ENCODE measurements at places on chromosomes 12 and 14.

GRCh38 chr12:52699373-52699772 lies 4.0 kb downstream of the KRT77 start:
- DNase-seq = no peak

DNA sequence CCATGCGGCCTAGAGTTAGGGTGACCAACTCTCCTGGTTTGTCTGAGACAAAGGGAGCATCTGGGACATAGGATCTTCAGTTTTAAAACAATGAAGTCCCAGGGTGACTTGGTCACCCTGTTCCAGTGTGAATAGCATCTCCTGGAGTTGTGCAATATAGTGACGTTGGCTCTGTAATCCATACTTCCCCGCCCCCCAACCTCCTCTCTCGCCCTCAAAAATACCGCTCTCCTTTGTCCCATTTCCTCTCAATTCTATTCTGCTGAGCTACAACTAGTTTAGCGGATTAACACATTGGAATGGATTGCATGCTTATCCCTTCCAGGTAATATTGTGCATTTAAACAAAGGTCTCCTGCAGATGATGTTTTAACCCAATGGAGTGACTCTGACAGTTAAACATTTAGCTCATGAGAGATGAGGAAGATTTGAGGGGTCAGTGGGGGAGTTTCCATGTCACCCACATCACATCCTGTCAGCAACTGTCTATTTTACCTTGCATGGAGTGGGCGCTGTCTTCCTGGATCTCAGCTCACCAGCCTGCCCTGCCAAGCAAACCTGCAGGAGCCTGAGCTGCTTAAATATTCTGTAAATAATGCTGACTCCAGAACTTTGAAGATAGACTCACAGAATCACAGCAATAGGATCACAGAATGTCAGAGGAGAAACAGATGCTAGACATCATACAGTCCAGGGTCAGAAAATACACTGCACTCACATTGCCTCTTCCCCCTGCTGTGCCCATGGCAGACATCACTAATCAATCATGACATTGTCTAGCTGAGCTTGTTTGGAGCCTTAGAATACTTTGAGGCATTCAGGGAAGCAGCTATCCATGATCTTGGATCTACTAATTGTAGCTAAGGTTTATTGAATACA lies 43.0 kb downstream of the MAP1LC3B2 start:
- no peak for DNase-seq

- DNase-seq = no peak
Measured at GRCh38 chr12:30213166-30213565, 429.4 kb upstream of the TMTC1 start.

DNA sequence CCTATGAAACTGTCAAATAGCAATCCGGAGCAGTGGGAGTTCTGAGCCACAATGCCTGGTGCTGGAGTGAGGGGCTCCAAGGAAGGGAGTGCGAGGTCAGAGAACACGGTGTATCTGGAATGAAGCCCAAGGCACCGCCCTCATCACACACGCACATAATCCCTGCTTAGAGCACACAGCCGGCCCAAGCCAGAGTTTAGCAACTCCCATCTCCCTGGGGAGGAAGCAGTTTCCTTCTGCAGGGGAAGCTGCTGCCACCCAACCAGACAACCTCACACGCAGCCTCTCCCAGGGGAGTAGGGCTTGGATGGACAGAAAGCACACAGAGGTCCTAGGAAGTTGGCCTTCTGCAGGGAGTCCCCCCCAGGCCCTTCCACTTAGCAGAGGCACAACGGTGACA lies 31.3 kb downstream of the ACTN1 start:
- no peak for DNase-seq

DNA sequence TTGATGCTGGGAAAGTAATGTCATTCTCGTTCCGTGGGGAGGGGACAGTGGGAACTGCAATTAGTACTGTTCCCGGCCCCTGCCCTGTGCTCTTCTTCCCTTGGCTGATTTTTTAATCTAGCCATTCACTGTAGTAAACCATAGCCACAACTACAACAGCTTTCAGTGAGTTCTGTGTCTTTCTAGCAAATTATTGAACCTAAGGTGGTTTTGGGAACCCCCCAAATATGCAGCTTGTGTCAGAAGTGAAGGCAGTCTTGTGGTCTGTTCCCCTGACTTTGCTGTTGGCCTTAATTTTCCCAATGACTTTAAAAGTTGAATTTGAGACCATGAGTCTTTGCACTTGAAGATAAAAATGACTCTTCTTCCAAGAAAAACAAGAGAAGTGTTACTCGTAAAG lies 114.3 kb upstream of the ETV6 start:
- no peak for DNase-seq

DNA sequence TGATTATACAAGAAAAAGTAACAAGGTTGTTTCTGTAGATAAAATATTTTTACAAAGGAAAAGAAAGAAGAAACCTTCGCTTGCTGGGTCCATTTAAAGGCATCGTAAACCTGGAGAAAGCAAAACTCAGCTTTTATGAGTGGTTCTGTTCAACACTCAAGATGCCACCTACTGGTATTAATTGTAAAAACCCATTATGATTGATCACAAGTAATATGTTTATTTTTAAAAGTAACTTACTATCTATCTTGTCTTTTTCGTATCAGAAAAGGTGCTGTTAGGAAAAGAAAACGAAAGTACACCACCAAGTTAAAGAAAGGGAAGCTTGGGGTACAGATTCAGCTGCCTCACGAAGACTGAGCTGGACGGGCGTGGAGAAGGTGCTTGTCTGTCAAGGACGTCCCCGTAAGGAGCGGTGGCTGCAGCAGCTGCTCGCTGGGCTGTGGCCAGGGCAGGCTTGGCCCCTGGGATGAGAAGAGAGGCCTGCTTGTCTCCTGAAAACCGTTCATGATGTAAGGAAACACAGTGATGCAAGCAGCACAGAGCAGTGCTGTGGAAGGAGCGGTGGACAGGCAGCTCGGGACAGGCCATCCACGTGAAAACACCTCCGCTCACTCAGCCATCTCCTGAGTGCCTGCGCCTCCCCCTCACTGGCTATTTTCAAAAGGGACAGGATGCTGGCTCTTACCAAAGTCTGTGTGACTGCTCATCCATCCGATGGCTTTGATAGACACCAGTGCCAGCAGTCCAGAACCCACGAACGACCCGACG lies 25.0 kb downstream of the SLC15A4 start:
- DNase-seq = no peak

GRCh38 chr12:130476451-130477135 lies 138.9 kb downstream of the PIWIL1 start:
- DNase-seq = no peak
